ENCODE measurements at places on chromosomes 11 and 22. TPM values are rescaled to one million over a fixed set of nuclear protein-coding genes. Genes with fewer than 3 reads are reported as not detected.

DNA sequence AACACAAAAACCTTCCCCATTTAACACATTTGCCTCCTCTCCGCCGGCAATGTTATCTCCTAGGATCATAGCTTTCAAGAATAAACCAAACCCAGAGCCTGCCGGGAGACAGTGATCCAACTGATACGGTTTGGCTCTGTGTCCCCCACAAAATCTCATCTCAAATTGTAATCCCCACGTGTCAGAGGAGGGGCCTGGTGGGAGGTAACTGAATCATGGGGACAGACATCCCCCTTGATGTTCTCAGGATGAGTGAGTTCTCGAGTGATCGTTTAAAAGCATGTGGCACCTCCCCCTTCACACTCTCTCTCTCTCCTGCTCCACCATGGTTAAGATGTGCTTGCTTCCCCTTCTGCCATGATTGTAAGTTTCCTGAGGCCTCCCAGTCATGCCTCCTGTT lies 33.3 kb downstream of the RBFOX2 start:
- DNase-seq, result no peak

DNA sequence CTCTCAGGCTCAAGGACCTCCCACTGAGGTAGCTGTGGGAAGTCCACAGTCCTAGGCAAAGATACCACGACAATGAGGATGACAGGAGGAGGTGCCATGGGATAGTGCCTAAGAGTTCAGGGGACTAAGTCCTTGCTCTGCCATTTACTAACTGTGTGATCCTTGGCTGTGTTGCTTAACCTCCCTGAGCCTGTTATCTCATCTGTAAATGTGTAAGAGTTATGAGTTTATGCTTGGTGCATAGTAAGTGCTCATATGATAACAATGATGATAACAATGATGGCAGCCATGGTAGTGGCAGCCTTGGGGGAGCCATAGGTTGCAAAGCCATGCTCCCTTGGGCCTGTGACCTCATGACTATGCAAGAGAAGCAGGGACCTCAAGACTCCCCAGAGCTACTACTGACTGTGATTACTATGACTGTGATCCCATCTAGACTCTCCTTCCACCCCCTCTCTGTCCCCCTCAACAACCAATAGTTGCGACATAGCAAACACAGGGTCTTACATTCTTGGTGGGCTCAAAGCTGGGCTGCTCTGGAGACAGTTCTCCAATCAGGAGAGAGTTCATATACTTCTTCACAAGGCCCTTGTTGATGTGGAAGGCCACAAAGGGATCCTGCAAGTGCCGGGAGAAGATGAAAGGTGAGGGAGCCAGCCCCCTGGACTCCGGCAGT lies 3.9 kb downstream of the FADS1 start:
- DNase-seq, result no peak

GRCh38 chr11:68008381-68009337 lies 1.5 kb upstream of the ALDH3B1 start:
- no peak for DNase-seq

DNA sequence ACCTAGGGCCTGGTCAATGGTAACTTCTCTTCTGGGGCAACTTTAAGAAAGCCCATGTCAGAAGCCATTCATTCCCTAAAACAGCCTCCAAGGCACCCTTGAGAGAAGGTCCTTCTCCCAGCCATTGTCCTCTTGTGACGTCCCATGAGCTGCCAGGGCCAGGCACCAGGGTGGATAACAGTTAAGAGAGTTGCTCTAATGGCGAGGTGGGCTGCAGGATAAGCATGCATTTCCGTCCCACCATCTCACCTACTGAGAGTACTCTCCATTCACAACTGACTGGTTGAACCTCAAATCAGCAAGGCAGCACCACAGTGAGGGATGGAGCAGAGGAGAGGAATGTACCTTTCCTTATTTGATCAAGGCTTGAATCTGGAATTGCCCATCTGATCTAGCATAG lies 14.6 kb downstream of the POU2AF1 start:
- no peak for DNase-seq

- no peak for DNase-seq
Observed at GRCh38 chr22:44180706-44181032, at the start of gene PARVG. PARVG (plus strand) TSS chr22:44180925; CDS start chr22:44183330, 2,405 bp downstream.

DNA sequence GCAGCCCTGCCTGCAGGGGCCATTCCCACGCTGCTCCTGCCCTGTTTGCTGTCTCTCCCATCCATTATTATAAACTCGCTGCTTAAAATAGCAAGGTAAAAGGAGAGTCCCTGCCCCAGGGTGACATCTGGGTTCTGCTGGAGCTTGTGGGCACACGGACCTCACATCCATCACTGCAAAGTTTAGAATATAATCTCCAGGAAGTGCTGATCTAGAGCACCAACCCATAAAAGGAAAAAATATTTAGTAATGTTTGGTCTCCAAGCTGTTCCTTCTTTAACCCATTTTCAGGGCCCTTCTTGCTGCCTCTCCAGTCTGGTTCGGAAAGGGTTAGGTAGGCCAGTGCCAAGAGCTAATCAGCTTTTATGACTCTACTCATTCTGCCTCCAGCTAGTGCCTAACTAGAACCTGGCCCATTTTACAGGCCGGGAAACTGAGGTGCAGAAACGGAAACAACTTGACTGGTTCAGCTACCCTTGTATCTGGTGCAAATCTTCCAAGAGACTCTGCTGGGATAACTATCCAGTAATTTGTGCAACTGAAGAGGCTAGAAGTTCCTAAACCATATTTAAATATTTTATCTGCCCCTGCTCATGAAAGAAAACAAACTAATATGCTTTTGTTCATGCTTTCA lies 37.5 kb downstream of the IRAG1 start:
- no peak for DNase-seq

GRCh38 chr22:47054231-47055072 lies 292.0 kb downstream of the TBC1D22A start:
- DNase-seq, result no peak

The OR8D1 gene
- not detected for total RNA-seq

The TESMIN gene
- total RNA-seq, result 1.7 TPM

The CELSR1 gene
- total RNA-seq, result 14.3 TPM

The NPAS4 gene
- not detected for total RNA-seq

Measured in heart left ventricle (tissue), 16 donors.